Tongue (tissue), 3 donors: ENCODE measurements at places on chromosomes 13 and 19. TPM values are rescaled to one million over a fixed set of nuclear protein-coding genes. Genes with fewer than 3 reads are reported as not detected.

DNA sequence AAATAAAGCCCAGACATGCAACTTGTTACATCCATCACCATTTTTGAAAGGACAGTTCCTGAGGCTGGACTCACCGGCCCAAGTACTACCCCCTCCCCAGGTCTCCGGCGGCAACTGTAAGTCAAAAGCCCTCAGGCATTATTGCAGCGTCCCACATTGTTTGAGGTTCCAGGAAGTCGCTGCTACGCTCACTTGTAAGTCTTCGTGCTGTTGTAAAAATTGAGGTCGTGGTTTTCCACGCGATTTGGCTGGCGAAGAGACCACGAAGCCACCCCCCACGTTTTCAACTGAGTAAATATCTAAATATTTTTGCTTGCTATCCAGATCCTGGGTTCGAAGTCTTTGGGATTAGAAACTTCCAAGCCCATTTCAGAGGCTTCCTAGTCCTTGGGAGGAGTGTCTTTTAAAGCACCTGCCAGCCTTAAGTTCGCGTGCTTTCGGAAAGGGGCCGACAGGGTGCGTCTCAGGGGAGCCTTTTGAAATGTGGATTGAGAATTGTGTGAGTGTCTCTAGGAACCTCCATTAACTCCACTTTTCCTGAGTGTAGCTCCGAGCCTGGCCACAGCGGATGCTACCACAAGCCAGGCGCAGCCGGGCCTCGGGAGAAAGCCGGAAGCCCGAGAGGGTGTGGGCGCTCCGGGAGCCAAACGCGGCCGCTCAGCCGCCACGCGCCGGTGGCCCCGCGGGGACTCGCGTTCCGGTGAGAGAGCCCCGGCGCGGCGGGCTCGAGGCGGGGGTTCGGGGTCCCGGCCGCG lies 434 bp upstream of the FNDC3A start:
- peak; percentile 75 for DNase-seq

B9D2 gene
- 3.4 TPM for total RNA-seq

- no peak for DNase-seq
Measured at GRCh38 chr13:70616847-70617246, 508.6 kb upstream of the KLHL1 start.

GRCh38 chr13:75458696-75459422 lies 23.1 kb downstream of the TBC1D4 start:
- DNase-seq: no peak

S1PR4 gene
- total RNA-seq: 1.0 TPM

DNA sequence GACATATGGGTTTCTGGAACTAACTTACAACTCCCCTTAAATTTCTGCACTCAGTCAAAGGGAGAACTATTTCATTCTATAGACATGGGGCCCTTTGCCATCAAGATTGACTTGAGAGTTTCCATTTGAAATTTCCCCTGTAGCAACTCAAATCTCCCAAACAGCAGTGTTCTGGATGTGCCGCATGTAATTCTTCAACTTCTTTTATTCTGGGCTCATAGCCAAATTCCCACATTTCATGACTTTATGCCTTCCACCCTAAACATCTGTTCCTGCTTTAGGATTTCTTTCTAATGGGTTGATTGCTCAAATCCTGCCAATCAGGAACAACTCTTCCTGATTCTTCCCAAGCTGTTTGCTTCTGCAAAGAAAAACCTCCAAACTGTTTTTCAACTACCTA lies 336.0 kb downstream of the TBC1D4 start:
- peak; percentile 72 for DNase-seq

MYCBP2 gene
- total RNA-seq: 128 TPM

- DNase-seq: no peak
Measured at GRCh38 chr13:114311387-114311786, 2.9 kb upstream of the CHAMP1 start.

ZNF491 gene
- 4.4 TPM for total RNA-seq

DNA sequence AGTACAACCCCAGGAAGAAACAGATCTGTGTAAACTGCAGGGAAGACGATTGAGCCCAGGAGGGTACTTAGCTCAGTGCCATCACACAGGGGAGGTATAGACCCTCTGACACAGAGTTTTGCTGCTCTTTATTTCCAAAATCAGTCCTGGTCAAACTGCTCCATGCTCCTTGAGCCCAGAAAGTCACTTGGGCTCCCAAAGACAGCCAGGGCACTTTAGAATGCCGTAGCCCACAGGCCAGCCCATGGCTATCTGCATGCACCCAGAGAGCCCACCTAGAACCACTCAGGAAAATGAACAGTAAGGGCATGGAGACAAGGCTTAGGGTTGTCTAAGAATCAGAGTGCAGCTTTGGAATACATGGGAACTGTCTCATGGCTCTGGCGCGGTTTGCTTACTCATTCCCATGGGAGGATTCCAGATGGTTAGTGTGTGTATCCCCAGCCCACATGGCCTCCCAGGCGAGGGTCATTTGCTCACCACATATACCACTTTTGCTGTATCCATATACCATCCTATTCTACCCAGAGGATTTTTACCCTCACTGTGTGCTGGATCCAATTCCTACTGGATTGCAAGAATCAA lies 14.7 kb upstream of the PDCD5 start:
- DNase-seq: no peak

GRCh38 chr19:12994701-12995595 lies at the start of gene NFIX:
Gene NFIX (plus strand): TSS chr19:12995475. CDS start chr19:12995838, 363 bp downstream.
- DNase-seq: peak; percentile 85

- DNase-seq: no peak
Measured at GRCh38 chr13:110627761-110628476, 12.6 kb downstream of the NAXD start.

GRCh38 chr19:48856921-48857320 lies 11.5 kb downstream of the PLEKHA4 start:
- no peak for DNase-seq

- no peak for DNase-seq
Measured at GRCh38 chr19:30469774-30470173, 97.6 kb downstream of the ZNF536 start.

PCDH17 gene
- total RNA-seq: 12.1 TPM

RUBCNL gene
- 5.1 TPM for total RNA-seq
